ENCODE measurements at places on chromosomes 1 and 21. TPM values are rescaled to one million over a fixed set of nuclear protein-coding genes. Genes with fewer than 3 reads are reported as not detected.

Gene RUNX1
- polyA plus RNA-seq = 0.26 TPM

Gene PLCH2
- polyA plus RNA-seq = 0.22 TPM

Gene SLC22A15
- polyA plus RNA-seq = 13.1 TPM

Gene PTPN22
- polyA plus RNA-seq = 2.0 TPM

Gene PTPRU
- not detected for polyA plus RNA-seq

Gene PDZK1IP1
- polyA plus RNA-seq = not detected

Gene FAM131C
- polyA plus RNA-seq = 1.3 TPM

Gene CFHR3
- not detected for polyA plus RNA-seq

Gene REN
- not detected for polyA plus RNA-seq

Gene CRP
- not detected for polyA plus RNA-seq

Gene OR2AK2
- not detected for polyA plus RNA-seq

Gene ZNF362
- polyA plus RNA-seq = 1.9 TPM

Gene SPATA21
- not detected for polyA plus RNA-seq

Gene TSPAN2
- polyA plus RNA-seq = 10.4 TPM

Gene NR1I3
- polyA plus RNA-seq = 1.4 TPM

Gene SELL
- polyA plus RNA-seq = not detected

Gene RGS16
- 102 TPM for polyA plus RNA-seq

Gene CTSS
- 1.7 TPM for polyA plus RNA-seq

Gene FCER1G
- polyA plus RNA-seq = 2.9 TPM

Gene SLC26A9
- not detected for polyA plus RNA-seq

Gene NTMT2
- polyA plus RNA-seq = not detected

Gene GCSAML
- polyA plus RNA-seq = 0.06 TPM
